Anterior cingulate cortex (tissue), 58 donors: ENCODE measurements at places on chromosomes 3 and 15.
A peak's percentile ranks its signal among the peaks of the same experiment; 100 is the strongest.

DNA sequence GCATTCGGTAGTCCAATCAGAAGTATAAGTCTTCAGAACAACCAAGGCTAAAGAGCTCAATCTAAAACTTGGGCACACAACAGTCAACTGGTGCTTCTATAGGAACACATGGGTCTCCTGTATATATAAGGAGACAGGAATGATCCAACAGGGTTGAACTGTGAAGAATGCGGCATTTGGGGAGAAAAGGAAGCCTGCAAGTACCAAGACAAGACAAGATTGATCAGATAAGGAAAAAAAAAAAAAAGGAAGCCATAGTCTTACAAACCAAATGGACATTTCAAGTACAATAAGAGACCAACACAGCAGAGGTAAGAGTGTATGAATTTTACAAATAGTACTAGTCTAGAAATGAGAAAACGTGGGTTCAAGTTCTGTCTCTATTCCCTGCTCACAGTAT lies 6.5 kb downstream of the CPEB1 start:
- DNase-seq: no peak

DNA sequence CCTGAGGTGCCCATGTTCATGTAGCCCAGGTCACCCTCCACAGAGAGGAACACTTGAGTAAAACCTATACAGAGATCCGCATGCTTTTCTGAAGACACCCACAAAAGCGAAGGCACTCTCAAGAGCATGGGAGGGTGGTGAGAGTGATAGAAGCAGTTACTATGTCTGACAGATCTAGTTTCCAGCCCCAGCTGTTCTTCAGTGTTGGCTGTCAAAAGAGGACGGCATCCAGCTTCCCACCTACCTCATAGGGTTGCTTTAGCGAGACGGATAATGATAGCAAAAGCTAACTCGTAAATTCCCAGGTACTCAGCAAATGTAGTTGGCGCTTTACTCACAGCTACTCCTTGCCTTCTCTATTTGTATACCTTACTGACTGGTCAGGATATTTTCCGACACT lies 3.0 kb upstream of the MEX3B start:
- no peak for DNase-seq

- DNase-seq: no peak
Observed at GRCh38 chr3:120177151-120177550, 82.9 kb upstream of the GSK3B start.

DNA sequence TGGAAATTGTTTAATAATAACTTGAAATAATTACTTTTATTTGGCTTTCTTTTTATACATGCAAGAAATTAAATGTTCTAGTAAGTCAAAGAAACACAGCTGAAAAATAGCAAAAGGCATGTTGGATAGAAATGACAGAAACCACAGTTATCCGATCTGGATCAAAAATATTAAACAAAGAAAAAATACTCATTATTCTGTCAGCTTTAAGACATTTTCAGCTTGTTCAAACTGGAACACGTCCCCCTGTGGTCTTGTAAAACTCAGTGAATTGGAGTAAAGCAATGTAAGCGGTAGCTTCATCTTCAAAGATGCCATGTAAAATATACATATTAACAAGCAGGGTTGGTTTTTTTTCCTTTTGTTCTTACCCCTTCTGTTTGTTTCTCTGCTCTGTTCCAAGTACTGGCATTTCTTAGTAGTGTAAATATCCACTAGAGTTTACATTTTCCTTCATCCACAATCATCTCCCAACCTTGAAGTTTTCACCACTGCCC lies 223.4 kb downstream of the IGSF11 start:
- DNase-seq: no peak

- no peak for DNase-seq
Observed at GRCh38 chr15:41286665-41287333, 45.6 kb downstream of the OIP5 start.

- no peak for DNase-seq
Observed at GRCh38 chr3:70738291-70738681, 425.8 kb upstream of the MDFIC2 start.

GRCh38 chr3:187318819-187319616 lies 27.5 kb upstream of the MASP1 start:
- DNase-seq: peak; percentile 6

DNA sequence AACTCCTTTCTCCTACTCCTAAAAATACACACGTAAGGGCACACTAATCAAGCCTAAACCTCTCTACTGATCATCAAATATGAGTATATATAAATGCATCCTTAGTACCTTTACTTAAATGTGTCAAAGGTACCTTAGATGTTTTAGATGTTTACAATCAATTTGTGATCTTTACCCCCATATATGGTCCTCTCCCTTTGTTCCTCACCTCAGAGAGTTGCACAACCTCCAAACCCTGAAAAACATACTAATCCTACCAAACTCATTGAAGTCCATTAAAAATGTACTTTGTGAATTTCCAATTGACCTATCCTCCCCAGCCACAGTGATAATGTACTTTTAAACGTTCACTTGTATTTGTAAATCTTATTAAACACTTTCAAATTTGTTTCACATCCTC lies 249.1 kb downstream of the STAG1 start:
- DNase-seq: no peak
